Suppressor macrophage treated with lipopolysaccharide for 1 hour (primary cell): ENCODE measurements at places on chromosomes 2 and 18.

DNA sequence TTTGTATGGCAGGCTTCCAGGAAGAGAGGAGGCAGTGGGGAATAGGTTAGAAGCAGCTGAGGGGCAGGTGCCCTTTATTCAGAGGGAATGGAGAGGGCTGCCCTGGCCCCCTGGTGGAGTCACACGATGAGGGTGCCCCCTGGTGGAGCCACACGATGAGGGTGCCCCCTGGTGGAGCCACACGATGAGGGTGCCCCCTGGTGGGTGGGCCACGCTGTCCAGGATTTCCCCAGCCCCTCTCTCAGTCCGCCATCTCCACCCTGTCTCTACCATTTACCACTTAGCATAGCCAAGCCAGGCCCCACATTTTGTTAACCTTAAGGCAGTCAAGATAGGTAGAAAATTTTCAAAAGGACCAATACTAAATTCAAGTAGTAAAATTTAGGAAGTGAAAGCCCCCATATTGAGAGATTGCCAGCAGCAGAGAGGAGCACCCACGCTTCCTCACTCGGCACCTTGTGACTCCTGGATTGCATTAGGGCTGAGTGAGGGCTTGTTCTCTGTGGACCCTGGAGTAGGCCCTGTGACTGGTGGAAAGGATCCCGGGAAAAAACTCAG is 10.4 kb upstream of the FAM228A start:
- DNase-seq: peak; percentile 72

- DNase-seq: no peak
These were observed 72.1 kb downstream of the CABLES1 start for GRCh38 chr18:23207191-23207955.

- no peak for DNase-seq
These were observed 768.2 kb upstream of the ACVR2A start for GRCh38 chr2:147076634-147077033.

- DNase-seq: no peak
These were observed 39.1 kb upstream of the PGAP1 start for GRCh38 chr2:196965651-196966050.

DNA sequence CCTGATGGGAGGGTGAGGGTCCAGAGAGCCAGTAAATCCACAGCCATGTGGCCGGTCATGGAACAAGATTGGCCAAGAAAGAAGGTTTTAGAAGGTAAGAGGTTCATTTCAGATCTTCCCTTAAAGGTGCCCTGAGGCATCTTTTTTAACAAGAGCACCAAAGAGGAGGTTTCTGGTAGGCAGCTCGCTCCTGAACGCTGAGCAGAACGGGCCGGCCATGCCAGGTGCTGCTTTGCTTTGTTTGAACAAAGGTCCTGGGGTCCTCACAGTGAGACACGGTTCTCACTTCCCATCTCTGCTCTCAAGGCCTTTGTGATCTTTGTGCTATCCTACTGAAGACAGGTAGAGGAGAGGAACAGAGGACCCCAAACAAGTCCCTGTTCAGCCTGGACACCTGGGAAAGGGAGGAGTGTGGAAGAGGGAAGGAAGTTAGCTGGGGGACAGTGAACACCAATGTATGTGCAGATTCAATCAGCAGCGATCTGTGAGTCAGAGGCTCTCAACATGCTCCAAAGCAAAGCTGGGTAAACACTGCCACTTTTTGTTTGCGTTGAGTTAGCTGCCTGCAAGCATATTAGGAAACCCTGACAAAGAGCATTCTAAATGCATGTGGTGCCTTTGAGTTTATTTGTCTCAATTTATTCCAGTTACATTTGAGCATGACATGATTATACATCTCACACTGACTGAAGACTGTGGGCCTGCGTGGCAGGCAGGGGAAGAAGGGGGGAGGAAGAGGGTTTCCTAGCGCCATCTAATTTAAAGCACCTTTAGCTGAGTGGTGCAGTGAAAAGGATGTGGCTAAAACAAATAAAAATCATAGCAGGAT is 102.4 kb downstream of the ASB1 start:
- DNase-seq: no peak

DNA sequence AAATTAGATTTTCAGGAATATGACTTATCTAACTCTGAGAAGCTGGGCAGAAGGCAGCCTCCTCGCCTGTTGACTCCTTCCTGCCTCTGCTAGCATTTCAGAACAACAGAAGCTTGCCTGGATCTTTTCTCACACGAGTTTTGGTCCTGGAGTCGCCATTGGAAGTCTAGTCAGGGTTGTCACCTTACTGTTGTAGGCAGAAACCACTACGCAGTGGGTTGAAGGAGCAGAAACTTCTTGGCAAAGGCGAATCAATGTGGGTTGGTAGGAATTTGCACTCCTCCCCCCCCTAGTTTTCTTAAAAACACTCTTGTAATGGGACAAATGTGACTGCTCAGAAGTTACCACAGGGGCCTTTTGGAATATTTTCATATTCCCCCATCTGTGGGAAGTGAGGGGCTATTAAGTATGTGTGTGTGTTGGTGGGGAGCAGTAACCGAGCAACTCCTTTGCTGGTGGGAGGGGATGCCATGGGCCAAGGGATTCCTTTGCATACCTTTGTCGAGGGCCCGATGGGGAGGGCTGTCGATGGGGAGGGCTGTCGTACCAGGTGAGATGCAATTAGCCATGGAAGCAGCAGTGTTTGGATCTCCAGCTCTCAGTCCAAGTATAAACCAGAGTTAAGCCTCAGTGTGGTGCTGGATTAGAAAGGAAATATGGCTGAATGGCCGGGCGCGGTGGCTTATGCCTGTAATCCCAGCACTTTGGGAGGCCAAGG is 117.4 kb downstream of the FMNL2 start:
- DNase-seq: no peak

DNA sequence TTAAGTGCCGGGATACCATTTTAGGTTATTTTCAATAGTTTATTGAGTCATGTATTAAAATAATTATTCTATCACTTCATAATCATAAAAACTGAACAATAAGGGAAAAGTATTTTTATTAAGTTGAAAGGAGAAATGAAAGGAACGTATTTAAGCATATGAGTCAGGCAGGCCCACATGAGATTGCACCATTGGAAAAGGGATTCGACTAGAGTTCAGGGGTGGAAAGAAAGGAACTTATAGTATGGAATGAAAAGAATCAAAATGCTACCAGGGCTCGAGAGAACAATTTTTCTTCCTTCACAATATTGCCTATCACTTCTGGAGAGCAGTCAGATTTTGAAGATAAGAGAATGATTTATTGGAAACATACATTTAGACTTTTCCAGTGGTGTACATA is 516.5 kb upstream of the NETO1 start:
- DNase-seq: no peak

- DNase-seq: peak; percentile 48
These were observed at the start of gene DYSF for GRCh38 chr2:71453404-71454220. Gene DYSF (plus strand): TSS chr2:71453561.

DNA sequence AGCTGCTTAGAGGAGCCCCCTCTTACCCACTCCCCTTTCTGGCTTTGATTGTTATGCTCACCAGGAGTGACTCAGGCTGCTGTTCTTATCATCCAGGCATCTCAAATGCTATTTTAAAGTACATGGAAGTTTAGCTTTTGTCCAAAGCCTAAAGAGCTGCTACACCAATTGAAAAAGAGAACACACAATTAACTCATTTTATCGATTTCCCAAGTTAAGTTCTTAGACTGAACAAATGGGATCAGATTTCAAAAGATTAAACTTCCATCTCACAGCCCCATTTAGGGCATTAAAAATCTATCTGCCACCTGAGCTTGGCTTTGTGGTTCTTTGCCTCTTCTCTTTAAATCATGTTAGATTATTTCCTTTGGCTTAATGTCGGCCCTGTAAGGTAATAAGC is 81.2 kb downstream of the MYO5B start:
- no peak for DNase-seq

- DNase-seq: no peak
These were observed 504.5 kb upstream of the VRK2 start for GRCh38 chr2:57542081-57542480.

DNA sequence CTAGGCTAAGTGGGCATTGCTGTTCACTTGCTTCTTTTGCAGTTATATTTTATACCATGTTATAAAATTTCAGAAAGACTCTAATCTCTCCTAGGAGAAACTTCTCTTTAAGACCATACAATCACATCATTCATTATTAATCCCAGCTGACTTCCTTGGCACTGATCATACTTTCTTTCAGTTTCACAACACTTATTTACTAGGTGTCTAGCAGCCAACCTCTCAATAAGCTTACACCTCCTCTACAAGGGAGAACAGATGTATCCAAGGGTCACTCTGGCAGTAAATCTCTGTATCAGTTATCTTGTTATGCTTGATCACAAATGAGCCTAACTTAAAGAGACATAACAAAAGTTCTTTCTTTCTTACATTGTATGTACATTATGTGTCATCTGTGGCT is 69.8 kb upstream of the EPB41L5 start:
- DNase-seq: no peak

DNA sequence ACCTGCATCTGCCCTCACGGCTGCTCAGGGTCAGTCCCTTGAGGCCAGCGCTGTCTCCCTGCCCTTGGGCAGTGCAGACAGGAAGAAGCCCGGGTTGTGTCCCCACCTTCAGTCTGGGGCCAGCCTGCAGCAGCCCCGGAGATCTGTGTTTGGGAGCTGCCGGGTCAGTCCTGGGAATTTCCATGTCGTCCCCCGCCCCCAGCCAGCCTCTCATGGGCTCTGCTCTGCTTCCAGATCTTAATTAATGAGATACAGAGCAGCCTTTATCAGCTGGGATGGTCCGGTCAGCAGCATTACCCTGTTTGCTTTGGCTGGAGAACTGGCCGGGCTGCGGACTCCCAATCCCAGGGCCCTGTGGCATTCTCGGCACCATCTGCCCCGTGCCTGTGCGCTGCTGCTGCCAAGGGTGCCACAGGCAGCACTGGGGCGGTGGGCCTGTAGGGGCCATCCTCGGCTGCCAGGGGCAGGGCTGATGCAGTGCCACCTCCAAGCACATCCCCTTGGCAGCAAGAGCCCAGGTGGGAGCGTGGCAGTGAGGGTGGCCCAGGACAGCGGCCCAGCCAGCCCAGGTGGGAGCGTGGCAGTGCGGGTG is 2.4 kb downstream of the BOK start:
- DNase-seq: no peak

DNA sequence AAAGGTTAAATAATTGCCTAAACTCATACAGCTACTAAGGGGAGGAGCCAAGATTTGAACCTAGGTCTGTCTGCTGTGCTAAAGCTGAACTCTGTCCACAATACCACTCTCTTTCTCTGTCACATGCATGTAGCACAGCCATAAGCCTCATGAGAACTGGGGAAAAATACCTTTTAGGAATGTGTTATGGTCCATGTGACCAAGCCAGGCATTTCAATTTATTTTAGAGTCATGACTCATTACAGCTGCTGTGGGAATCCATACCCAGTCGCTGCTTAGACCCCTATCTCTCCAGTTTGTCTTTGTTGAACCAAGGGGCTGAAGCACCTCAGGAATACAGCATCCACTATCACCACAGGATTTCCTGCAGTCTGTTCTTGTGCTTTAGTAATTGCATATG is 200.0 kb upstream of the SIX3 start:
- DNase-seq: no peak

DNA sequence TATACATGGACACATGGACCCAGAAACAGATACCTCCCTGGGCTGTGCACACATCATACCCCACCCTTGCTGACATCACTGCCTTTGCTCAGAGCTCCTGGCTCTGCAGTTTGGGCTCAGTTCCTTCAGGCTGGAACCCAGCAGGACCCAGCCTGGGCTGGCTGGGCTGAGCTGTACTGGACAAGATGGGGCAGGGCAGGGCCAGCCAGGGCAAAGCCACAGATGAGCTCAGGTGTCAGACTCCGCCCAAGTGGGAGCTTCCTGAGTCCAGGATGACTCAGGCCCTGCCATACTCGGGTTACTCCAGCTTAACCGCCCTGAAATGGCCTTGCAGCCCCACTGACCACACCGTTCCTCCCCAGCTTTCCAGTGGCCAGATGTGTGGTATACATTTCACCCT is 284.9 kb downstream of the OSR1 start:
- DNase-seq: no peak

DNA sequence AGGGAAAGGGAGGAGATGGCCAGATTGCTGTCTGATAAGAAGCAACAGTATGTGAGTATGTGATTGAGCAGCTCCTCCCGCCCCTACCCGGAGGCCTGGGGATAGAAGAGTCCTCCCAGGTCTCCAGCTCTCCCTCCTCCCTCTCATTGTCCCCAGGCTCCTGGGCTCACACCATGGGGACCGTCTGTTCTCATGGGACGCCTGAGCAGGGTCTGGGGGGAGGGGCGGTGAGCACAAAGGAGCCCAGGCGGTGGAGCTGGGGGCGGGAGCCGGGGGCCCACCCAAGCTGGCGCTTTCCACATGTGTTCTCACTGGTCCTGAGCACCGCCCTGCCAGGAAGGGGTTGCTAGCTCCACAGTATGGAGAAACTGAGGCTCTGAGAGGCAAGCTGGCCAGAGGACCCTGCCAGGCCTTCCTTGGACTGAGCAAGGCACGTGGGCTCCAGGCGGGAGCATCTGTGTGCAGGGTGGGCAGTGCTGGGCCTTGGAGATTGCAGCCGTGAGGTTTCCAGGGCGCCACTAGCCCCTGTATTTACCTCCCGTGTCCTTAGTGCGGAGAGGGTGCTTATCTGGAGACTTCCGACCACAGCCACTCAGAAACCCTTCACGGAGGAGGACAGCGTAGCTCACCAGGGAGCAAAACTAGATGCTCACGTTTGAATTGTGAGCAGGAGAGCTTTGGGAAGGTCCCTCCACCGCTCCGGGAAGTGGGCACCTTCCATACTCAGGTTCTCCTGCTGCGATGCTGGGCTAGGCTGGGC is 37.4 kb downstream of the PDIA6 start:
- no peak for DNase-seq

DNA sequence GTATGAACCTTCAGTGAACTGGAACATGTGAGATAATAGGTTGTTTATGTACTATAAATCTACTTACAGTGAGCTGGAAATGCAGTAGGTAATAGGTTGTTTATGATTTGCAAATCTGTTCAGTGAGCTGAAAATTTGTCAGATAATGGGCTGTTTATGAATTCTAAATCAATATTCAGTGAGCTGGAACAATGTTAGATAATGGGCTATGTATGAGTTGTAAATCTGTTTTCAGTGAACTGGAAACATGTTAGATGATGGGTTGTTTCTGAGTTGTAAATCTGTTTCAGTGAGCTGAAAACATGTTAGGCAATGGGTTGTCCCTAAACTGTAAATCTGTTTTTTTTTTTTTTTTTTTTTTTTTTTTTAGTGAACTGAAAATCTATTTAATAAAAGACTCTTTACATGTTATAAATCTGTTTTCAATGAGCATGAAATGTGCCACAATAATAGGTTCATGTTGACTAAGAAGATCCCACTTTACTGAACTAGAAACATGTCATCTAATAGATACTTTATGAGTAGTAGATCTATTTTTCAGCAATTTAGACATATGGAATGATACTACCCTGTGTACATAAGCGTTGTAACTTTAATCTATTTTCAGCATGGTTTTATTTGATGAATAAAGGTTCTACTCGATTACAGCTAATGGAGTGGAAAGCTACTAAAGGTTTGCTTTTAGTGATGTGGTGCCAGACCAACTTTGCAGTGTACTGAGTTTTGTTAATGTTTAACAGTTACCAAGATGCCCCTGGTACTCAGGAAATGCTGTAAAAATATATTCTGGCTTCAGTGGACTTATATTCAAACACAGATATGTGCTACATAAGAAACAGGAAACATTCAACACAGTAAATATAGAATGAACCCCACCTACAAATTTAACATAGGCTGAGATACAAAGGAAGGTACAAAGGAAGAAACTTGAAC is 1471.8 kb downstream of the LRP1B start:
- DNase-seq: no peak

- DNase-seq: no peak
These were observed 42.4 kb downstream of the COA5 start for GRCh38 chr2:98565941-98566340.

- DNase-seq: no peak
These were observed 283.6 kb downstream of the RBM43 start for GRCh38 chr2:150978053-150978452.
